Uterus (tissue), 4 donors: ENCODE measurements at places on chromosomes 12 and 14. TPM values are rescaled to one million over a fixed set of nuclear protein-coding genes. Genes with fewer than 3 reads are reported as not detected.

C1QL4 gene
- total RNA-seq: not detected

TMEM179 gene
- 2.3 TPM for total RNA-seq

NKX2-1 gene
- not detected for total RNA-seq

CCDC175 gene
- total RNA-seq: not detected

CRACR2A gene
- total RNA-seq: 1.5 TPM

NFE2 gene
- total RNA-seq: 1.2 TPM

REP15 gene
- total RNA-seq: 0.29 TPM

RAB15 gene
- 1.0 TPM for total RNA-seq

OR6C2 gene
- not detected for total RNA-seq

DRAM1 gene
- total RNA-seq: 7.1 TPM

CPNE6 gene
- total RNA-seq: not detected

NAV3 gene
- total RNA-seq: 33.9 TPM

UNC79 gene
- 0.24 TPM for total RNA-seq

CACNB3 gene
- total RNA-seq: 62.2 TPM

AHNAK2 gene
- 45.6 TPM for total RNA-seq

DPF3 gene
- total RNA-seq: not detected

RBM19 gene
- 29.5 TPM for total RNA-seq
